HCEC 1CT (cell line): ENCODE measurements at places on chromosomes 12 and 14.
A peak's percentile ranks its signal among the peaks of the same experiment; 100 is the strongest.

DNA sequence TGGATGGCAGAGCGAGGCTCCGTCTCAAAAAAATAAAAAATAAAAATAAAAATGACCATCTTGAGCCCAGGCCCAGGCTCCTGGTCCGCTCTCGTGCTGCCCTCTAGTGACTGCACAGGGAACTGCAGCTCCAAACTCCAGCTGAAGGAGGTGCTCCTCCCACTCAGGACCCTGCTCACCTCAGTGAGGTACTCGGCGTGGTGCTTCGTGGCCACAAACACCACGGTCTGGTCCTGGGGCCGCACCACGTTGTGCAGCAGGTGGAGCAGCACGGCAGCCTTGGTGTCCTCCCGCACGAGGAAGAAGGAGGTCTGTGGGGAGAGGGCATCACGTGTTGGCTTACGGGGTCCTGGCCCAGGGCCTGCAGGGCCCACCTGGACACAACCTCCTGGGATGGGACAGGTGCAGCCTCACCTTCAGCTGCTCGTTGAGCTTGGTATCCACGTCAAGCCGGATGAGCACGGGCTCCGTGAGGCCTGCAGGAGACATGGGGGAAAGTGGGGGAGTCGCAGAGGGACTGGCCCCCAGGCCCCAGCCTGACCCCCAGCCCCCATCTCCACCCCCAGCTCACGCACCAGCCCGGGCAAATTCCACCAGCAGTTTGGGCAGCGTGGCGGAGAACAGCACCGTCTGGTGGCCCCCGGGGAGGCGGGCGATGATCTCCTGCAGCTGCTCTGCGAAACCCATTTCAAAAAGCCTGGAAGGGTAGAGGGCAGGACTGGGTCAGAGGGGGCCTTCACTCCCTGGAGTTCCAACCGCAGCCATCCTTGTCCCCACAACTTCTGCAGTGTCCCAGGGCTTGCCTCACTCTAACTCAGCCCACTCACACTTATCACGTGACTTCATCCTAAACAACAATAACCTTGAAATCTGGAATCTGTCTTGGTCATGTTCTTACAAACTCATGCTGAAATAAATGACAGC is 10.6 kb downstream of the DDX54 start:
- peak; percentile 33 for DNase-seq

GRCh38 chr12:106245767-106246166 is 2.1 kb downstream of the CKAP4 start:
- peak; percentile 71 for DNase-seq

DNA sequence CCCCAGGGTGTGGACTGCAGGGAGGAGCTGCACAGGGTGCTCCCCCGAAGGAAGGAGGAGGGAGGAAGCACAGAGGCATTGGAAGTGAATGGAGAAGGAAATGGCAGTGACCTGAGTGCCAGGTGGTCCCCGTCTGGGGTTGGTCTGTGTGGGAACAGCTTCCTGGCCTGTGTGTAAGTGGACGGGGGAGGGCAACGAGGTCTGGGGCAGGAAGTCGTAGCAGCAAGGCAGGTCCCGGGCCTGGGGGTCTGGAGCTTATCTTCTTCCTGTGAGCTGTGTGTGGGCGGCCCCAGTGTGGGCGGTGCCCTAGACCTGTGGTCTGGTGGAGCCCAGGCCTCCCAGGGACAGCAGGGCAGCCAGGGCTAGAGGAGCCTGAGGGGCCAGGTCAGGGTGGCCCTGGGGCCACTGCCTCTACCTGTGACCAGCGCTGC is 382.1 kb downstream of the TMEM121 start:
- DNase-seq, result no peak

DNA sequence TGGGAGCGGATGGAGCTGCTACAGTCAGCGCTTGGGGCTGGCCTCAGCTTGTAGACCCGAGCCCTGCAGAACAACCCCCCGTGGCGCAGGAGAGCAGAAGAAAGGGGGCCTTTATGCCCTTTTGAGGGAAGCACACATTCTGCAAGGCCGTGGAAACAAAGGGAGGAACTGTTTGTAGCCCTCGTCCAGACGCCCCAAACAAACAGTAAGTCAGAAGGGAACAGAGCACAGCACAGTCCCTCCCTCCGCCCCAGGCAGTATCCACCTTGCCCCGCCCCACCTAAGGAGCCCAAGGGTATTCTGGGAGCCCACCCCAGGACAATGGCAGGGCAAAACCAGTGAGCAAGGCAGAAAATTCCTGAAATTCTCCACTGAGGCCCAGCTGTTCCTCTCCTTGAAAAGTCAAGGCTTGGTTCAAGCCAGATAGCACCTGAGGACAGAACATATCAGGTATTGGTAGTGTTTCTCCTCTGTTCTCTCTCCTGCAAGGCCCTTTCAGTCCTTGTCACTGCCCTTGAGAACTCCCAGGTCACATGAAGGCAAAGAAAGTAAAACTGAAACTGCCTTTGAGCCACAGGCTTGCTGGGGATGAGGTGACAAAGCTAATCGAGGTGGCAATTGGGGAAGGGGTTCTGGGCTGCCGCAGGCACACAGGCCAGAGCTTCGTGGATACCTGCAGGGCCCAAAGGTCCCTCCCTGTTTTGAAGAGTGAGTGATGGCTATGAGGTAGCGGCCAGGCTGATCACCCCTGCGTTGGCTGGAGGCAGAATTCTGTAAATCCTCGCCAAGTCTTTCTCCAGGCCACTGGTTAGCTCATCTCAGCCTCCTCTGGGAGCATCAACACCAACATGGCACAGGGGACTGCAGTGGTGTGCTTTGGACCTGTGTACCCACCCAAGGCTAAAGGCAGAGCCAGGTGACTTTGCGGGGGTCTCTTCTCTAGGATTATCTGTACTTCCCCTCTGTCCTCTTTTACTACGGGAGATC is 499 bp downstream of the DGLUCY start:
- peak; percentile 20 for DNase-seq

- DNase-seq, result peak; percentile 33
Measured at GRCh38 chr14:93073910-93074769, 41.6 kb downstream of the ITPK1 start.

GRCh38 chr12:4272424-4273272 is 914 bp upstream of the CCND2 start:
- DNase-seq, result no peak

GRCh38 chr12:124098887-124099286 is 125.9 kb downstream of the ZNF664 start:
- DNase-seq, result no peak

GRCh38 chr14:103384450-103385151 is 614 bp upstream of the MARK3 start:
- DNase-seq, result no peak

DNA sequence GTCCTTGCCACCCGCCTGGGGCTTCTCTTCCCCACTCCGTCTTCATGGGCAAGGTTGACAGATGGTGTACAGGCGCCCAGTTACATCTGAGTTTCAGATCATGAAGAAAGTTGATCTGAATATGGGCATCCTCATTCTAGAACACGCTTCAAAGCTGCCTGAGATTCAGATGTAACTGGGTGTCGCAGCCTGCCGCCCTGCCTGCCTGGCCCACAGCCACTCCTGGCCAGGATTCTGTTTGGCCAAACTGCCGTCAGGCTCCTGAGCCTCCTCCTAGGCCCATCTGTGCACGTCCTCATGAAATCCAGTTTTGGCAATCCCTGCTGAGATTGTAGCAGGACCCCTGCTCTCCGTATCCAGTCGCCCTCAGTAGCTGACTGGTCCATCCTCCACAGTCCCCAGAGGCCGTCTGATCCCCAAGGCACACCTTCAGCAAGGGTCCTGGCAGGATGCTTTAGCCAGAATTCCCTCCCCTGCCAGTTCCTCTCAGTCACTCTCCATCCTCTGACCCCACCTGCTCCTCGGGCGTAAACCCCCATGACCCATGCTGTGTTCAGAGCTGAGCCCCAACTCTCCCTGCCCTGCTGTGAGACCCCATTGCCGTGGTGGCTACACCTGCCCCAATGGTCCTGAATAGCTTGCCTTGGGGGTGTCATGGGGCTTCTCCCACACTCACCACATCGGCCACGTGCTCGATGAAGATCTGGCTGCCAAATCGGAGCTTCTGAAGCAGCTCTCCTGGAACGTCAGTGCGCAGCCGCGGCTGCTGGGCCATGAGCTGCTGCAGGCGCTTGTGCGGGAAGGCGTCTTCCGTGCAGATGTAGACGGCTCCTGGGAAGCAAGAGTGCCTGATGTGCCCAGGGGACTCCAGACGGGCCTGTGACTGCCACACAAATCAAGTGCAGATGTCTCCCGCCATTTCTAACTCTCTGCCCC is 12.5 kb downstream of the XRCC3 start:
- no peak for DNase-seq

DNA sequence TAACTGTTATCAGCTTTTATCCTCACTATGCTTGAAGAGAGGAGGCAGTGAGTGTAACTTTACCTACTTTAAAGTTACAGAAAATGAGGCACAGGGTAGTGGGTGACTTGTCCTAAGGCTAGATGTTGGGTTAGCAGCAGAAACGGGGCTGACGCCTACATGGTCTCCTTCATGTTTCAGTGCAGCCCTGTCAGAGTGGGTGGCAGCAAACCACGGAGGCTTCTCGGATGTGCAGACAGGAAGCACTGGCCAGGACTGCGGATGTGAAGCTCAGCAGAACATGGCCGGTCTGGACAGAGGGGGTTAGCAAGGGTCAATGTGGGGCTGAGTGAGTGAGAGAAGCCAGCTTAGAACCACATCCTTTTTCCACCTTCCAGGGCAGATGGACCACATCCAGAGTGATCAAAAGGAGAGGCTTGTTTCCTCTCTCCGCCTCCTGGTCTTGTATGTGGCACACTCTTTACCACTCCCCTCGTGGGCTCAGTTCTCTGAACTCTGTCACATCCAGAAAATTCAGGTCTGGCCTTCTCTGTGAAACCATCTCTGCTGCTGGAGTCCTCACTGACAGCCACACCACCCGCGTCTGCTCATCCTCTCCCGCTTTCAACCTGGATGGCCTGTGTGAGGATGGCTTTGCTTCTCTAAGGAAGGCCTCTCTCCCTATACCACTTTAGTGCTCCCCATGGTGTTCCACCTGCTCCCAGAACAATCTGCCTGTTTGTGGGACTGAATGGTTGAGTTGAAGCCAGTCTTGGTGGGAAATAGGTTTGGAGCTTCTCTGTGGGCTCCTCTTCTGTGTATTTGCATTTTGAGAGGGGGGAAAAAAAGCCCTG is 14.1 kb downstream of the SUSD6 start:
- DNase-seq, result no peak

- no peak for DNase-seq
Measured at GRCh38 chr12:86826051-86826450, 569.9 kb upstream of the MGAT4C start.

GRCh38 chr12:110774824-110775223 is 32.1 kb upstream of the PPP1CC start:
- DNase-seq, result no peak

DNA sequence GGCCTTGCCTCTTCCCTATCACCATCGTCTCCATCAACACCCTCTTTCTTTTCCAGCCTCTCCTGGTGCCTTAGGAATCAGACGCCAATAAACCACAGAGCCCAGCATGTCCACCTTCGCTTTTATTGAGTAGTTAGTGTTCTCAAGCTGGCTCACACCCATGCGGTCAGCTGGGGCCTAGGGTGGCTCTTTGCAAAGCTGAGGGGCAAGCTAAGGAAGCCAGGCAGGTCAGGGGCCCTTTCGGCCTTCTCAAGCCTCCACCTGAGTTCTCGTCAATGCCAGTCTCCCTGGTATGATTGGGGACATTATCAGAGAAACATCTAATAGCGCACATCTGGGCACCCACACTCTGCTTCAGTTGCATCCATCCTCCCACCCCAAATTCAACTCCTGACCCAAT is 737 bp upstream of the TEX52 start:
- no peak for DNase-seq

GRCh38 chr12:4270016-4270830 is 3.3 kb upstream of the CCND2 start:
- no peak for DNase-seq

GRCh38 chr12:109343677-109344076 is 4.0 kb upstream of the MYO1H start:
- no peak for DNase-seq

GRCh38 chr12:128698301-128698972 is 125.3 kb downstream of the SLC15A4 start:
- no peak for DNase-seq

DNA sequence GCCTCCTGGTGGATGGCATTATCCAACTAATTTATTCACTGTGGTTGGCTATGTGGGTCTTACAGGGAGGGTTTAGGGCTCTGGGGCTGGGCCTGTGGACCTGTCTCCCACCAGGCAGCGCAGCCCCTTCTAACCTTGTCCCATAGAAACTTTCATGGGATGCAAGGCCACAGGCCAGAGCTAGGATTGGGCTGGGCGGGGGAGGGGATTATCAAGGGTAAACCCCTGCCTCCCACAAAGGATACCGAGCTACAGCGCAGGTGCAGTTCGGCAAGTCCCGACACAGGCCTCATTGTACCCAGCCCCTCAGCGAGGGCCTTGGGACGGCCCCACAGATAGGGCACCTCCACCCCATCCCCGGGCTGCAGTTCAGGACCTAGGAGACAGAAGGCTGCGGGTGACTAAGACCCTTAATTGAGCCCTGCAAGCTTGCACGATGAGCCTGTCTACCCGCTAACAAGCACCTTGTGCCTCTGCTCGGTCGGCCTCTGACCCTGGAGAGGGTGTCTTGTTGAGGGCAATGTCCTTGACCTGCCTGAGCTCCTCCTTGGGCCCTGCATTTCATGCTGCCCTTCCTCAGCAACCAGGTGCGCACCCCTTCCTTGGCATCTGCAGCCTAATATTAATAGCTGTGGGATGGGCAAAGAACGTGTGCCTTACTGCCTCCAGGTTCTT is 46.7 kb downstream of the PSMA6 start:
- DNase-seq, result no peak

DNA sequence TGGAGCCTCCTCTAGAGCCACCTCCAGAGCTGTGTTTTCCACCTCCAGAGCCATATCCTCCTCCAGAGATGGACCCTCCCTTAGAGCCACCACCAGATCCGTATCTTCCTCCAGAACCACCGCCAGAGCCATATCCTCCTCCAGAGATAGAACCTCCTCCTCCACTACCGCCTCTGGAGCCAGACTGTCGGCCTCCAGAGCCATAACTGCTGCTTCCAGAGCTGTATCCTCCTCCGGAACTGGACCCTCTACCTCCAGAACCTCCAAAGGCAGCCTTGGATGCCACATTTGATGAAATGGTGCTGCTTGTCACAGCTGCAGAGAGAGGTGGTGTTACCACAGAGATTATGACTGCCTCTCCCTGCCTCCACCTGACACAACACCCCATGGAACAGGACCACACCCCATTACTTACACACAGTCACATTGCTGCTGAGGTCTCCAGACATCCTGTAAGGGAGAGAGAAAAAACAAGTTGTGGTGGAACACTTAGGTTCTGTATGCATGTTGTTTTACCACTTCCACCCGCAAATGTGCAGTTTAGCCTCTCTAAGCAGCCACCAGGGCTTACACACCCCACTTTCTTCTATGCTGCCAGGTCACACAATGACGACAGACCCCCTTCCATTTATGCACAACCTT is 6.8 kb downstream of the KRT2 start:
- no peak for DNase-seq

- no peak for DNase-seq
Measured at GRCh38 chr14:75141062-75141461, 14.2 kb upstream of the NEK9 start.

GRCh38 chr14:45201905-45202304 is 51.1 kb downstream of the MIS18BP1 start:
- DNase-seq, result peak; percentile 34
